ENCODE measurements at places on chromosomes 1 and 21.

DNA sequence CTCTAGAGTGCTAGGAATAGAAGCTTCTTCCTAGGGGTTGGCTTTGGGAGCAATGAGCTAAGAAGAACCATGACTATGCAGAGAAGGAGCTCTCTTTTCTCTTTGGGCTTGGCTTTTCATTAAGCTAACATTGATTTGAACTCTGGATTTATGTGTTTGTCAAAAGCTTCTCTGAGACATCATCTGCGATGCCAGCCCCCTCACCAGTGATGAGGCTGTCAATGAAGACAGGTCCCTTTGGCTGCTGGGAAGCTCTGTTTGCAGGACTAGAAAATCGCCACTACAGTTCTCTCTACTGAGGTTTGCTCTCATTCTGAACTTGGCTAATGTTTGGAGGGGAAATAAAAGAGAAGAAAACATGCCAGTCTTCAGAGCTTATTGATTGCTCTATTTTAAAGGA lies 185.0 kb downstream of the PCP4 start:
- no peak for DNase-seq

DNA sequence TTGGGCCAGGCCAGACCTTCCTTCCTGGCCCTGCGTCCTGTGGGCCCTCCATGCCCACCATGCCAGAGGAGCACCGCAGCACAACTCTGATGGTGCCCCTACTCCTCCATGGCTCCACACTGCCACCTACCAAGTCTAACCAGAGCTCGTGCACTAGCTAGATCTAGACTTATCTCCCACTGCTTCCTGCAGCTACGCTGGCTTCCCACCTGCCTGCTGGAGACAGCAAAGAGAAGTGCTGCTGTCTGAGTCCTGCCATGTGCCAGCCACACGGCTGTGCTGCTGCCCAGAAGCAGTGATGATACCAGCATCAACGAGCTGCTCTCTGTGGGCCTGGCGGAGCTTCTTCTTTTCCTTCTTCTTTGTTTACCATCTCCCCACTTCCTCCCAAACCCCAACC lies 4.5 kb downstream of the GUCA2B start:
- no peak for DNase-seq

DNA sequence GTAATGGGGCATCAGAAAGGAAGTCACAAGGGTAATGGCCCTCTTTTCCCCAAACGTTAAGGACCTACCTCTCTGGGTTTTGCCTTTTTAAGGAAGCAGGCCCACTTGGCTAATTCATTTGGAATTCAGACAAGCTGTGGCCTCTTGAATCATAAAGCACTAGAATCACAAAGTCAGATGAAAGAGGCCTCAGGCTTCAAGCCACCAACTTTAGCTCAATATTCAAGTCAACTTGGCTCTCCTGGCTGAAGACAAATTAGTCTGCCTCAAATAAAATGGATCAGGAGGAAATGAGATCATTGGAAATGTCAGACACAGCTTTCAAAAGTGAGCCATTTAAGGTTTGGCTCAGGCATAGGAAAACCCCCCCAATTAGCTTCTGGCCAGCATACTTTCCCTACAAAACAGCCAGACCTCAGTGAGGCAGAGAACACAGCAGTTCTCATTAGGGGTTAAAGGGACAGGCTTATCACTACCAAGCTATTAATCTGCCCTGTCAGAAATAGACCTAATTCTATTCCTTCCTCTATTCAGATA lies 34.3 kb downstream of the SLC35D1 start:
- no peak for DNase-seq

DNA sequence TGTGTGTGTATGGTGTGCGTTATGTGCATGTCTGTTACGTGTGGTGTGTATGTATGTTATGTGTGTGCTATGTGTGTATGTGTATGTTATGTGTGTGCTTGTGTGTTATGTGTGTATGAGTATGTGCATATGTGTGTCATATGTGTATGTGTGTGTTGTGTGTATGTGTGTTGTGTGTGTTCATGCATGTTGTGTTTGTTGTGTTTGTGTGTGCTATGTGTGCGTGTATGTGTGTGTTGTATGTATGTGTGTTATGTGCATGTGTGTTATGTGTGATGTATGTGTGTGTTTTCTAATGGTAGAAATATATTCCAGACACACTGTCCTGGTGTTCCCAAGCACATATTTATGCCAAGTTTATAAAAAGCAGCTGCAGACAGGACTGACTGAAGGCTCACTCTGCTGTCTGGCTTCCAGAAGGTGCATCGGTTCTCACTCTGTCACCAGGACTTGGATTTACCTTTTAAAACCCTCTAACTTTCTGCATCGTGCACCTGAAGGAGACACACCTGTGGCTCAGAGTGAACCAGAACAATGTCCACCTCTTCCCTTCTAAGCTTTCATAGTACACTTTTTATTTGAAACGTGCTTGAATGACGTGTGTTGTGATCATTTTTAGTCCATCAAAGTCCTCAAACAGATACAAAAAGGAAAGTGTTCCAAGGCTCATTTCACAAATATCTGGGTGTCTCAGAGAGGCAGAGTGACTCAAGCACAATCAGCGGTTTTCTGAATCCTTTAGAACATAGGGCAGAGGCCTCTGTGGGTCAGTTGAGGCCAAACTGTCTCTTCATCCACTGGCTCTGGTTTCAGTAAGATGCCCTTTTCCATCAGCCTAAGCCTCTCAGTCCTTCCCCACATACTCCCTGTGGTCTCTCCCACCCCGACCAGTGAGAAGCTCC lies 49.9 kb downstream of the TOMM20 start:
- DNase-seq = no peak

DNA sequence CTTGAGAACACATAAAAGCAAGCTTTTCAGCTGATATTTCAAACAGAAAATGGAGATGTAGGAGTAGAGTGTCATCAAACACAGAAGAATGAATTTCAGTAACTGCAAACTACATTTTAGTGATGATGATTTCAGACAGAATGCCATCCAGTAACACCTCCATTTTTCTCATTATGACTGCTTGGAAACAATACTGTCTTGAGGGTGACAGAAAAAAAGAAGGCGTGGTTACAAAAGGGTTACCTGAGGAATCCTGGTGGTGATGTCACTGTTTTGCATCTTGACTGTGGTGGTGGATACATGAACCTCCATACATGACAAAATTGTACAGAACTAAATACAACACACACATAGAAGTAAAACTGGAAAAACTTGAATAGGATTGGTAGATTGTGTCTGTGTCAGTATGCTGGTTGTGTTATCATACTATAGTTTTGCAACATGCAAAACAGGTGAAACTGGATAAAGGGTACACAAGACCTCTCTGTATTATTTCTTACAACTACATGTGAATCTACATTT lies 375.9 kb downstream of the PTBP2 start:
- DNase-seq = no peak

GRCh38 chr1:204475656-204476432 lies 18.8 kb downstream of the PIK3C2B start:
- DNase-seq = no peak
